ENCODE measurements at places on chromosomes 13 and 19. TPM values are rescaled to one million over a fixed set of nuclear protein-coding genes. Genes with fewer than 3 reads are reported as not detected.
A peak's percentile ranks its signal among the peaks of the same experiment; 100 is the strongest.

The PSMC4 gene
- total RNA-seq, result 121 TPM

The KLHL1 gene
- not detected for total RNA-seq

The CYP4F11 gene
- not detected for total RNA-seq

The RNF6 gene
- total RNA-seq, result 42.2 TPM

The TGFBR3L gene
- total RNA-seq, result 12.6 TPM

The LIM2 gene
- total RNA-seq, result not detected

The DIAPH3 gene
- total RNA-seq, result 18.6 TPM

The ZNF724 gene
- 6.2 TPM for total RNA-seq

The FPR1 gene
- total RNA-seq, result 0.50 TPM

GRCh38 chr19:43306097-43306496 lies 36.8 kb upstream of the PSG9 start:
- peak; percentile 37 for DNase-seq

GRCh38 chr19:47623151-47623920 lies 14.4 kb downstream of the BICRA start:
- no peak for DNase-seq

- DNase-seq, result no peak
Observed at GRCh38 chr19:42033413-42033812, 36.6 kb downstream of the GRIK5 start.

- peak; percentile 79 for DNase-seq
Observed at GRCh38 chr13:25286969-25287961, at the start of gene MTMR6. Gene MTMR6 (minus strand): TSS chr13:25287488. CDS start chr13:25287247, 241 bp downstream.

DNA sequence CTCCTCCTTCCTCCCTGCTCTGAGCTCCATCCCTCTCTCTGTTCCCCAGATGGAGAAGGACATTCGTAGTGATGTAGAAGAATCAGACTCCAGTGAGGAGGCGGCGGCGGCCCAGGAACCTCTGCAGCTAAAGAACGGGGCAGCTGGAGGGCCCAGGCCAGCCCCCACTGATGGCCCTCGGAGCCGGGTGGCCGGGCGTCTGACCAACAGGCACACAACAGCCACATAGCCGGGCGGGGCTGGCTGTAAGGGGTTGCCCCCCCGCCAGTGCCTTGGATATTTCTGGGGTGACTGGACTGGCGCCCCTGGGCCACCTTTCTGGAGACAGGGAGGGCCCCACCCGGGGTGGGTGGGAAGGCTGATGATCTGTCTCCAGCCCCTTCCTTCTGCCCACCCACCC lies 46.3 kb downstream of the CD320 start:
- DNase-seq, result no peak

DNA sequence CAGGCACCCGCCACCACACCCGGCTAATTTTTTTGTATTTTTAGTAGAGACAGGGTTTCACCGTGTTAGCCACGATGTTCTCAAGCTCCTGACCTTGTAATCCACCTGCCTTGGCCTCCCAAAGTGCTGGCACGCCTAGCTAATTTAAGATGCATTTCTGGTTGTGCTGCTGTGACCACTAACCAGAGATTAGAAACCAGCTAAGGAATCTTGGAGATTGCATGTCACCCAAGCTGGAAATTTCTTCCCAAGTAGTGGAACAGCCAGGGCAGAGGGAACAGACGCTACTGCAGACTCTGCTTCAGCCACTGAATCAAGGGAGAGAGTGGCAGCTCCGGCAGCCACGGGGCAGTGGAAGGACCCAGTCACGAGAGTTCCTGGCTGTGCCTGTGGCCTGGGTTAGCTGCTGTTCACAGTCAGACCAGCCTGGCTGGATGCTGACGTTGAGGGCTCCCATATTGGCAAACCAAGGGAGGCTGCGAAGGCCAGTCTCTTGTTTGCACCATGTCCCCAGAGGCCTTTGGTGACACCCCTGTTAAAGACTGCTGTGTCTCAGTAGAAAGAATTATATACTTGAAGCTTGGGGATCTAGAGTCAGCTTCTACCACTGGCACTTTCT lies 7.9 kb downstream of the TPM4 start:
- DNase-seq, result no peak

DNA sequence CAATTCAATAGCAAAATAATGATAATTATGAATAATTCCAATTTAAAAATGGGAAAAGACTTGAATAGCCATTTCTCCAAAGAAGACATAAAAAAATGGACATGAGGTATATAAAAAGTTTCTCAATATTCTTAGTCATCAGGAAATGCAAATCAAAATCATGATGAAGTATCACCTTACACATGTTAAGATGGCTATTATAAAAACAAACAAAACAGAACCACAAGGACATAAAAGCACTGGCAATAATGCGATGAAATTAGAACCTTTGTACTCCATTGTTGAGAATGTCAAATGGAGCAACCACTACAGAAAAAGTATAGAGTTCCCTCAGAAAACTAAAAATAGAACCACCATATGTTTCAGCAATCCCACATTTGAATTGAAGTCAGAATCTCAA lies 1186.1 kb downstream of the SLITRK5 start:
- no peak for DNase-seq

DNA sequence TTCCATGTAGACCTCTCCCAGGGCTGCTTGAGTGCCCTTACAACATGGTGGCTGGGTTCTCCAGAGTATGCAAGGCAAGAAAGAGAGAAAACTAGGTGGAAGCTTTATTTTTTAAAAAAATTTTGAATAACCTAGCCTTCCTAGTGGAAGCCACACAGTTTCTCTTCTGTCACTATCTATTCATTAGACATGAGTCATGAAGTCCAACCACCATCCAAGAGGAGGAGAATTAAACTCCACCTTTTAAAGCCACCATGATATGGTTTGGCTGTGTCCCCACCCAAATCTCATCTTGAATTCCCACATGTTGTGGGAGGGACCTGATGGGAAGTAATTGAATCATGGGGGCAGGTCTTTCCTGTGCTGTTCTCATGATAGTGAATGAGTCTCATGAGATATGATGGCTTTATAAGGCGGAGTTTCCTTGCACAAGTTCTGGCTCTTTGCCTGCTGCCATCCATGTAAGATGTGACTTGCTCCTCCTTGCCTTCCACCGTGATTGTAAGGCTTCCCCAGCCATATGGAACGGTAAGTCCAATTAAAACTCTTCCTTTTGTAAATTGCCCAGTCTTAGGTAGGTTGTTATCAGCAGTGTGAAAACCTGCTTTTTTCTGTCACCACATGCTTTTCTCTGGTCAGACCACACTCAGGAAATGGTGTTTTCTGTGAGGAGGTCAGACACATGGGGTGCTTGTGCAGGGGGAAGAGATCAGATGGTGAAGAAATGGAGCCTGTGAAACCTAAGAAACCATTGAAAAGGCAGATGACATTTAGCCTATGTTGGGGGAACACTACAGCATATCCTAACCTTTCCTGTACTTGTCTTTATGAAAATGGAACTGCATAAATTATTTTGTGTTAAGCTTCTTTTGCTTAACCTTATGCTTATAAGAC lies 57.7 kb downstream of the ANKRD10 start:
- DNase-seq, result no peak

DNA sequence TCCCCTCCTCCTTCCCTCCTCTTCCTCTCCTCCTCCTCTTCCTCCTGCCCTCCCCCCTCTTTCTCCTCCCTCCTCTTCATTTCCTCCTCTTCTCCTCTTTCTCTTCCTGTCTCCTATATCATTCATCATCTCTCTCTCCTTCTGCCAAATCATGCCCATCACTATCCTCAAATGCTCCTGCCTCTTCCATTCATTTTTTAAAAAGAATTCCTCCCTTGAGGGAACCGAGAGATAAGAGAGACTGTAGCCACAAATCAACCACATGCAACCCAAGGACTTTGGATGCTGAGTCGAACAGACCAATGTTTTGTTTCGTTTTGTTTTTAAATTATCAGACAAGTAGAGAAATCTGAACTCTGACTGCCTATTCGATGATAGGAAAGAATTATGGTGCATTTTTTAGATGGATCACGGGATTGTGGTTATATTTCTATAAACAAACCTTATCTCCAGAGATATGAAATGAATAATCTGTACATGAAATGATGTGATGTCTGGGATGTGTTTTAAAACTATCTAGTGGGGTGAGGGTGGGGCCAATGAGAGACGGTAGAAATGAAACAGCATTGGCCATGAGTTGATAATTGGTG lies 9.5 kb upstream of the ZNF541 start:
- DNase-seq, result peak; percentile 56

GRCh38 chr19:39351537-39352064 lies 9.4 kb downstream of the SAMD4B start:
- peak; percentile 21 for DNase-seq

DNA sequence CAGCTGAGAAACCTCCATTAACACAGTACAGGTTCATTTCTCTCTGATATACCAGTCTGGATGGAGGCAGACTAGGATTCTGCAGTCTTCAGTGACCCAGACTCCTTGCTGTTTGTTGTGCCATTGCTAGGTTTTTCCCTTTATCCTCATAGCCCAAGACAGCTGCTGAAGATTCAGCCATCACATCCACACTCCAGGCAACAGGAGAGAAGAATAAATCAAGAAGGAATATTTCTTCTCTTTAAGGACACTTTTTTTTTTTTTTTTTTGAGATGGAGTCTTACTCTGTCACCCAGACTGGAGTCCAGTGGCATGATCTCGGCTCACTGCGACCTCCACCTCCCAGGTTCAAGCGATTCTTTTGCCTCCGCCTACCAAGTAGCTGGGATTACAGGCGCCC lies 14.3 kb downstream of the CLPTM1 start:
- DNase-seq, result no peak

GRCh38 chr19:39263912-39264305 lies 4.3 kb upstream of the IFNL2 start:
- DNase-seq, result no peak

DNA sequence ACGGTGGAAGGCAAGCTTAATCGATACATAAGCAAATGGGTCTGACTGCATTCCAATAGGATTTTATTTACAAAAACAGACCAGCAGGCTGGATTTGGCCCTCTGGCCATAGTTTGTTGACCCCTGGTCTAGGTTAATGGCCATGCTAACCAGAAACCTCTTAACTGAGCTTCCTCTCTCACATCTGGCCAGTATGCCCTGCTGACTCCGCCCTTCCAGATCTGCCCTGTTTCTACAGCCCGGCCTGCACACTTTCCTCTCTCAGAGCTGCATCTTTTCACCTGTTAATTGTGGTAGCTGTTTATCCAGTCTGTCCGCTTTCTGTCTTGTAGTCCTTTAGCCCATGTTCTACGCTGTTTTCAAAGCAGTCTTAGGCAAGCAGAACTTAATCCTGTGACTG lies 25.6 kb downstream of the EDNRB start:
- DNase-seq, result no peak

DNA sequence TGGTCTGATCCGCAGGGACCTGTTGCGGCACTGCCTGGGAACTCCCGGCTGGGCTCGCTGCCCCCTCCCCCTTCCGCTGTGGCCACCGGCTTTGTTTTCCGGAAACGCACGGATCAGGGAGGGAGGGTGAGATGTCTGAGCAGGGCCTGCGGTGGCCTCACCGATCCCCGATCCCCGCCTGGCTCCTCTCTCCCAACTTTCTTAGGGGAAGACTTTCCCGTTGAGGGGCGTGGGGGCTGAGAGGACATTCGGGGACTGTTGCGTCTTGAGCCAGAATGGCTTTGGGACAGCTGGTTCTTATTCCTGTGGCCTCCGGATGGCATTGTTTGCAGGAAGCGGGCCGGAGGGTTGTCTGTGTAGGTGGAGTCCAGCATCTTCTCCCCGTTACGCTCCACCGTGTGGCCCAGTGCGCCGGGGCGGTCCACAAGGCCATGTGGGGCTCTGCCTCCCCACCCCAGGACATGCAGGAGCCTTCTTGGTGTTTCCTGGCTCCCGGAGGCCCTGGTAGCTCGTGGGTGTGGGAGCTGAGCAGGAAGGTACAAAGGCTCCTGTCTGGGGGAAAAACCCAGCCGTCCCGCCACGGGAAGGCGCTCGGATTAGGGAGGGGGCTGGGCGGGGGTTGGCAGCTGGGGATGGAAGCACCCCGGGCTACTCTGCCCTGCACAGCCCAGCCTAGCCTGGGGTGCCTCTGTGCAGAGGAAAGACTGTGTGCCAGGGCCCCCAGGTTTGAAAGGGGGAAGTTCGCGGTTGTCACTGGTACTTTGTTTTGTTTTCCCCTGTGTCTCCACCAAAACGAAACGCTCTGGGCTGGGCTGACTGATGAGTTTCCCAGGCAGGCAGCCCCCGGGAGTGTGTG lies 1.3 kb downstream of the CSNK1G2 start:
- peak; percentile 49 for DNase-seq

GRCh38 chr13:102847272-102848234 lies 1.7 kb downstream of the ERCC5 start:
- DNase-seq, result no peak

- no peak for DNase-seq
Observed at GRCh38 chr19:41546386-41546789, 29.6 kb upstream of the CEACAM21 start.

DNA sequence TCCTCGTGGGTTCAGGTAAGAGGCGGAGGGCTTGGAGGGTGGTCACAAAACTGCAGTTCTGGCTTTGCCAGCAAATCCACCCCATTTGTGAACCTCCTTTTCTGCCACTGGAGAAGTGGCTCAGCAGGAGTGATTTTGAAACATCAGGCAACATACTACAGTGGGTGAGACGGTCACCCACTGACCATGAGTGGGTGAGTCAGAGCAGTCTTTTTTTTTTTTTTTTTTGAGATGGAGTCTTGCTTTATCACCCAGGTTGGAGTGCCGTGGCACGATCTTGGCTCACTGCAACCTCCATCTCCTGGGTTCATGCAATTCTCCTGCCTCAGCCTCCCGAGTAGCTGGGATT lies 3.0 kb downstream of the TOMM40 start:
- no peak for DNase-seq

DNA sequence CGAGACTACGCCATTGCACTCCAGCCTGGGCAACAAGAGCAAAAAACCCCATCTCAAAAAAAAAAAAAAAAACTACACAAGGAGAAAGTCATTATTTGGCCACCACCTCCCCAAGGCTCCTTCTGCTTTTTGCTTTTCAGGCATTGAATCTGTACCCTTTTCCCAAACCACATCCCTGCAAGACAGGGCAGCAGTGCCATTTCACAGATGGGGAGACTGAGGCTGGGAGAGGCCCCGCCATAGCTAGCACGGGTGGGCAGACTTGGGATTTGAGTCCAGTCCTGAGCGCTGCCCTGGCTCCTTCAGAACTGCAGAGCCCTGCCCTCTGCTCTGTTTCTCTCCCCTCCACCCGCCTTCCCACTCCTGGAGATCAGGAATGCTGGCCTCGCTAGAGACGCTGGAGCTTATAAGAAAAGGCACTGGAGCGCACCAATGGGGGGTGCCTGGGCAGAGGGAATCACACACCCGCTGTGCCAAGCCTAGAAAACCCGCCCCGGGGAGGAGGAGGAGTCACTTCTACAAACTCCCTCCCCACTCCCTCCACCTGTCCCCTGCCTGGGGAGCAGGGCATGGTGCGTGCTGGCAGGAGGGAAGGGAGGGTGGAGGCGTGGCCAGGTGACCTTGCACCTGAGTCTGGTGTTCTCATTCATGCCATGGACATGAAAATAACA lies 17.6 kb downstream of the TJP3 start:
- no peak for DNase-seq

- DNase-seq, result no peak
Observed at GRCh38 chr13:44093607-44094564, 214.2 kb downstream of the LACC1 start.

DNA sequence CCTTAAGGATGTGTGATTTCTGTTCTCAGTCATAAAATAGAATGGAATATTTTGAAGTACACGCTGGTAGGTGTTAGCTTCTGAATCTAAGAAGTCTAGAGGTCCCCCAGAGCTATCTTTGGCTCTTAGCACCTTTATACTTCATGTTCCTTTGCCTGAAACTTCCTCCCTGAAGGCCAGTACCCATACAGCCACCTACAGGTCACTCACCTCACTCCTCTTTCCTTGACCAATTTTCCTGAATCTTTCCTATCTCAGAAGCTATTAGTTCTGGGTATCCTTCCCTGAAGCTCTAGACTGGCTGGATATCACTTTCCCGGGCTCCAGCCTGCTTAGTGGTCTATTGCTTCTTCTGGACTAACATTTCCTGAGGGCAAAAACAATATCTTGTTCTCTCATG lies 93.4 kb upstream of the EDNRB start:
- DNase-seq, result no peak

GRCh38 chr13:25990801-25991200 lies 61.0 kb downstream of the SHISA2 start:
- no peak for DNase-seq

All from HFFc6 (cell line).